Gastroesophageal sphincter (tissue), 4 donors: ENCODE measurements at places on chromosomes 7 and 10.

DNA sequence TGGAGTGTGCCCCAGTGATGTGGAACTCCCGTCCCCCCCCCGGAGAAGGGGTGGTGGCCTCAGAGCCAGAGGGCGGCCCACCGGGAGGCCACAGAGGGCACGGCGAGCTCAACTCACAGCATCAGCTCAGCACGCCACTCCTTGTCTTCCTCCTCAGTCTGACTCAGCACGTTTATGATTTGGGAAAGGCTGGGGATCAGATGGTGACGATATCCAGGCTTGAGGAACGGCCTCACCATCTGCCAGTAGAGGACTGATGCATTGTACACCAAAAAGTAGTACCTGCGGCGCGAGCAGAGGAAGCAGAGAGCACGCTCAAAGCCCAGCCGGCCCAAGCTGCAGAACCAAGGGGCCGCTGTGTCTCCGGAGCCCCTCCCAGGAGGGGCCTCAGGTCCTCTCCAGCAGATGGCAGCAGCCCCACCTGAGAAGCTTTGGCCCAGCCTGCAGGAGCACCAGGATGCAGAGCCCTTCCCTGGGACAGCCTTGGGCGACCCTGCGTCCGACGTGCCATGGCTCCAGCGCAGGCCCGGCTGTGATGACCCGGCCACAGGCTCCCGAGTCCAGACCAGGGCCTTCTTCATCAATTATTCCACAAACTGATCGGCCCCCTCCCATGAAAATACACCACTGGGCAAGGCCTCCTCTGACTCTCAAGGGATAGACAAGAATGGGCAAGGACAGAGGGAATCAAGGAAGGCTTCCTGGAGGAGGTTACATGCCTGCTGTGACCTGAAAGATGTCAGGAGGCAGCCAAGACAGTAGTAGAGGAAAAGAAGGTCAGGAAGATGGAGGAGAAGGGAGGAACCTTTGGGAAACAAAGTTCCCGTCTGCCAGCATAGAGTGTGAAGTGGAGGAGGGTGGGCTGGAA lies 3.7 kb downstream of the CFAP46 start:
- peaks cover 59% of the 10 kb centered on the region for H3K27me3 ChIP-seq
- no peak for ATAC-seq
- no peak overlapping the region for H3K27ac ChIP-seq
- no peaks in the 10 kb centered on the region for H3K36me3 ChIP-seq

DNA sequence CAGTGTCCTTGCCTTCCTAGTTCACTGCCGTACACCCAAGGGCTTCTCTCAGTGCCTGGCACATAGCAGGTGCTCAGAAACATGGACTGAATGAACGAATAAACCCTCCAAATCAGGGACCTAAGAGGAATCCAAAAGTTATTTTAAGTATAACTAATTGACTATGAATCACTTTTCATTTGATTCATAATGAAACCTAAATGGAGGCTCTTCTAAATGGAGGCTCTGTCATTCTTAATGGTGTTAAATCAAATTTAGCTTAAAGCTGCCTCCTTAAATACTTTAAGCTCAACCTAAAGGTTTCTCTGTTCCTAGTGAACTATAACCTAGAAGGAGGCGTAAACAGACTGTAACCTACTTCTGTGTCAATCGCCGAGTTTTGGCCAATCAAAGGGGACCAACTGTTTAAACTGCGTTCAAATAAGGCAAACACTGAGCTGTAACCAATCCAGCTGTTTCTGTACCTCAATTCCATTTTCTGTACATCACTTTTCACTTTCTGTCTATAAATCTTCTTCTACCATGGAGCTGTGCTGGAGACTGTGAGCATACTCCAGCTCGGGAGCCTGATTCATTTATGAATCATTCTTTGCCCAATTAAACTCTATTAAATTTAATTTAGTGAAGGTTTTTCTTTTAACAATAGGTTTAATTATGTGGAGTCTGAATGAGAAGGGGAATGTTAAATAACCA lies 11.0 kb downstream of the PYROXD2 start:
- no peak overlapping the region for H3K4me3 ChIP-seq
- no peak for ATAC-seq
- no peaks in the 10 kb centered on the region for H3K36me3 ChIP-seq
- no peak overlapping the region for H3K27ac ChIP-seq
- H3K27me3 ChIP-seq: no peaks in the 10 kb centered on the region
- H3K4me1 ChIP-seq: peaks cover 9% of the 10 kb centered on the region

DNA sequence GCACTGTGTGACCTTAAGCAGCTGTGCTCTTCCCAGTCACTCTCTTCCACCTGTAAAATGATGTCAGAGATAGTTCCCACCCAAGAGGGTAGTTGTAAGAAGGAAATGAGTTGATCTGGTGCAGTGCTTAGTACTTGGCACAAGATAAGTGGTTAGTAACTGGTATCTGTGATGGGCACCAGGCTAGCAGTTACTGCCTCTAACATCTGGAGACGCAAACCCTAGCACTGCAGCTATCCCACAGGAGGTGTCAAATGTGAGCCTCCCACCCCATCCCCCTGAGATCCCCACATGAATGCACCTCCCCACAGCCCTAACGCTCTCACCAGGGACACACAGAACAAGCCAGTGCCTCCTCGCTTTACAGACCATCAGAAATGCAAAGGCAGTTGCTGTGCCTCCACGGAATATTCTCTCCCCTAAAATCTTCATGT lies 72.0 kb downstream of the KCNMA1 start:
- ATAC-seq: no peak
- no peak overlapping the region for H3K4me3 ChIP-seq
- H3K36me3 ChIP-seq: no peaks in the 10 kb centered on the region
- no peaks in the 10 kb centered on the region for H3K27me3 ChIP-seq

DNA sequence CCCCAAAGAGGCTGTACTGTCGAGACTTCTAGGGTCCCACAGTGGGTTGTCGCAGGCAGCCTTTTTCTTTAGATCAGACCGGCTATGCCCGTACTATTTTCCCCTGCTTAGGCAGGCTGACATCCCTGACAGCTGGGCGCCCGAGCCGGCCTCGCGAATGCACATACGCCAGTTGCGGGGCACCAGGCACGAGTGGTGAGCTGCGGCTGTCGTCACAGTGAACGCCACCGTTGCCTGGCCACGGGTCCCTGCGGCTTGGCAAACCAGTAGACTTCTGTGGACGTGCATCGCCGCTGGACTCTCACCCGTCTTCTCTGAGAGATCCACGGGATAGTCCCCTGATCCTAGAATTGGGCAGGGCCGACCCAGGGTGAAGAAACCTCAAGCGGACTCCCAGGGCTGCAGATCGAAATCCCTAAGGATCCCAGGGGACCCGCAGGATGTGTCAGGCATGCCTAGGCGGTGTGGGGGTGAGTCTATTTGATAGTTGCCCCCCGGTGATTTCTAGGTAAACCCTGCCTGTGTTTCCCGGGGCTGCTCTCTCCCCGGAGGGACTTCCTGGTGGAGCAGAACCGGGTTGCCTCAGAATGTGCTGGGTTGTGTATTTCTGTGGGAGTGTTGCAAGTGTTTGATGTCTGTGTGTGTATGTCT lies 33.0 kb upstream of the ZNF273 start:
- H3K4me3 ChIP-seq: no peak overlapping the region
- H3K27ac ChIP-seq: no peak overlapping the region
- no peak for ATAC-seq
- H3K27me3 ChIP-seq: peaks cover 10% of the 10 kb centered on the region
- H3K4me1 ChIP-seq: no peaks in the 10 kb centered on the region

DNA sequence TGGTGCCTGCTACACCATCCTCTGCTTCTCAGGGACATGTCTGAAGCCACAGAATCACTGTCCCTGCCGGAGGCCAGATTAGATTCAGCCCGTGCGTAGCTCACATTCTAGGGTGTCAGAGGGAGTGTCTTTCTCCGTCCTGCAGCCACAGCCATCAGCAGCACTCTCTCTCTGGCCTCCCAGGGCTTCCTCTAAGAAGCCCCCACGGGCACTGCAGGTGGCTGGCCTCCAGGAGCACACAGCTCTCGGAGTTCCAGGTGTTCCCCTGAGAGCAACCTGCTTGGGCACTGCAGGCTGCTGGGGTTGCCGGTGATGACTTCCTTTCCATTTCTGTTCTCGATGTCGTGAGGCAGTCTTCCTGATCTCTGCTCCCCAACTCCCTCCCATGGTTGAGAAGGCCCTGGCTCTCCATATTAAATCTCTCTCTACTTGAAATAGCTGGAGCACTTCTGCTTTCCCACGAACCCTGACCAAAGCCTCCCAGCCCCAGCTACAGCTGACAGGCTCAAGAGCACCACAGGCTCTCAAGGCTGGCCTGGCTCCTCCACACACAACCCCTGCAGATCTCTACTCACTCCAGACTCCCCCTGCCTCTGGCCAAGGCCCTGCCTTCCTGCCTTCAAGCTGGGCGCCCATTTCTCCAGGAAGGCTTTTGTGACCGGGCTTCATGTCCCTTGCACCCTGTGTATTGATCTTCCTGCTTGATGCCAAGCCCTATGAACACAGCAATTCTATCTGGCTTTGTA lies 49.0 kb upstream of the TMEM72 start:
- peaks cover 21% of the 10 kb centered on the region for H3K4me1 ChIP-seq
- no peak for ATAC-seq
- H3K27me3 ChIP-seq: no peaks in the 10 kb centered on the region
- no peak overlapping the region for H3K4me3 ChIP-seq
- H3K36me3 ChIP-seq: no peaks in the 10 kb centered on the region

DNA sequence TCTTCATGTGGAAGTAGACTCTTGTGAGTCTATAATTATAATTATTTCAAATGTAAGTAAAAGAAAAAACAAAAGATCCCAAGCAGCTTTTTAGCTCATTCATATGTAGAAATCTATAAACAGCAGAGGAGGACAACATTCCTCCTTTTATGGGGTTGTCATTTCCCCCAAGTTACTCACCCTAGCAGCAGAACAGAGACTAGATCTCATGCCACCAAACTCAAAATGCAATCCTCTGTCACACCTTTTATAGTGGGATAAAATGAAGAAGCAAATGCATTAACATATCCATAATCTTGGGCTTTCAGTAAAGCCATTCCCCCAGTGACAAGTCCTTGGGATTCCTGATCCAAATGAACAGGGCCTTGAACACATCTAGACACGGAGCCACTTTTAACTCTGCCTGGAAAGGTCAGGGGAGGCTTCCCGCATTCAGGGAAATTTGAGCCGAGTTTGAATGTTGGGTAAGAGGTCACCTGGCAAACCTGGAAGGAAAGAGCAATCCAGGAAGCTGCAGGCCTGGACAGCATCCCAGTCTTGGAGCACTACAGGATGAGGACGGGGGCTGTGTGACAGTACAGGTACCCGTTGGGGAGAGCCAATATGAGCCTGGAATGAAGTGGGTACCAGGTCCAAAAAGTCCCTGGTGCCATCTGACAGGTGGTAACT lies 76.4 kb downstream of the DOCK4 start:
- no peak overlapping the region for H3K4me3 ChIP-seq
- peaks cover 42% of the 10 kb centered on the region for H3K4me1 ChIP-seq
- H3K36me3 ChIP-seq: no peaks in the 10 kb centered on the region
